ENCODE measurements at places on chromosomes 2 and 18.
A peak's percentile ranks its signal among the peaks of the same experiment; 100 is the strongest.

- DNase-seq: peak; percentile 78
Measured at GRCh38 chr2:37344453-37345361, at the start of gene QPCT. TSS of gene QPCT (plus strand) at chr2:37344630. CDS start at chr2:37344732, 102 bp downstream.

DNA sequence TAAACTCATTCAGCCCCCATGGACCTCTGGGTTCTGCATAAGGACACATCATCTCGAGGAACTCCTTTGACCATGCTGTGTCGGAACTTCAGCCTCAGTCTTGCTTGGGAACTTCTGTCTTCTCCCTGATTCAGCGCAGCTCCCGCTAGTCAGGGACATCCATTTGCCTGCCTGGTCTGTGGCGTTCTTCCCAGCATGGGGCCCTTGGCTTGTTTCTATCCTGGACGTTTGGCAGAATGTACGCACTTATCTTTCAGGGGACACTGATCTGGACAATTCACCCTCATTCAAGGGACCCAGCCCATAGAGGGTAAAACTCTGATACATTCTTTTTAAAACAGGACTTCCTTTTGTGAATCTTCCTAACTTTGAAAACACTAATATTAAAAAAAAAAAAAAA is 75.8 kb upstream of the WIPF1 start:
- DNase-seq: no peak

DNA sequence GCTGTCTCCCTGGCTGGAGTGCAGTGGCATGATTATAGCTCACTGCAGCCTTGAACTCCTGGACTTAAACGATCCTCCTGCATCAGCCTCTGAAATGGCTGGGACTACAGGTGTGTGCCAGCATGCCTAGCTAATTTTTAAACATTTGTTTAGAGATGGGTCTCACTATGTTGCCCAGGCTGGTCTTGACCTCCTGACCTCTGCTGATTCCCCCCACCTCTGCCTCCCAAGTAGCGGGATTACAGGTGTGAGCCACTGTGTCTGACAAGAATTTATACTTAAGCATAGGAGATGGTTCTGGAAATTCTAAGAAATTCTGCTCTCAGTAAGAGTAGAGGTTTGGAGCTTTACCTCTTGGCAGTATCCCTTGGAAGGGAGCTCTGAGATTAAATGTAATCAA is 18.2 kb downstream of the MTHFD2 start:
- DNase-seq: no peak

DNA sequence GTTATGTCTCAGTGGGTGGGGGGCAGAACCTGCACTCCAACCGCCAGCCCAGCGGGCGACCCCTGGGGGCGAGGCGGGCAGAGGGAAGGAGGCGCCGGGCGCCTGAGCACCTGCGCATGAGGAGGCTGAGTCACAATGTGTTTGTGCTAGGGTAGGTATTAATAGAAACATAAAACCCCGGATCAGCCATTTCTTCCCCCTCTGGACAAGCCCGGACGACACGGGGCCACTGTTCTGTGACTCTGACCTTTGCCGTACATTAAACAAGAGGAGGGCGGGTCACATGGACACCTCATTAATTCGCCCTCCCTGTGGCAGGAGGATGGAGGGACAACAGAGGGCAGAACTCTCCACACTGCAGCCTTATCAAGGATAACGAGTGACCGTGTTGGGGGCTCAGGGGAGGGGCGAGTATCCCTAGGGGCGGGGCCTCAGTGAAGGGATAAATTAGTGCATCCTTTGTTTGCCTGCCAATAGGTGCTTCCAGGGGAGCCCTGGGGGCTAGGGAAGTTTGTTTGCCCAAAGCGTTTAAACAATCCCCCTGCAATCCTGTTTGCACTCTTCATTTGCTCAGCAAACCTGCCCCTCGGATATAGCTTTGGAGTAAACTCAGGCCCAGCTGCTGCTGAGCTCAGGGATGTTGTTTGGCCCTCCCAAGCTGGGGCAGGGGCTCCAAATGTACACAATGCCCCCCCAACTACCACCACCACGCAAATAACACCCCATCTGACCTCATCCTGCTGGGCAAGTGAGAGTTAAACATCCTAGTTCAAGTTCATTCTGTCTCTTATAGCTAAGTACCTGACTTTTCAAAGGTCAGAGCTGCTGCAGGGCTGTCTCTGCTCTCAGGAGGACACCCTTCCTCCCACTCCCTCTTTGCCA is 171.2 kb upstream of the GLI2 start:
- no peak for DNase-seq

GRCh38 chr2:102337012-102337411 is 18.6 kb upstream of the IL18R1 start:
- DNase-seq: no peak

DNA sequence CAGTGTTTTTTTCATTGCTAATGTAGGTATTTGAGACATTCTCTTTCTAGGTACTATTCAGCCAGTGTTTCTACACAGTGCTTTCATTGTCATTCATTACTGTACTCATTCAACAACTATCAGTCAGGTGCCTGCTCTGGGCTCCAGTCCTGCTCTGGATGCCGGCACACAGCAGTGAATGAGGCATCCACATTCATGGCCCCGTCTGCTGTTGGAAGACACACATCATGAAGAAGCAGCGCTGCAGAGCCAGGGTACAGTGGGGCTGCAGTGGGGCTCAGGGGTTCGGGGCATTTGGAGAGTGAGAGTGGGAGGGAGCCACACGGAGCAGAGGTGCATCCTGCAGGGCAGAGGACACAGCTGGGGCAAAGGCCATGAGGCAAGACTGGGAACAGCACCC is 737.2 kb upstream of the RAB6C start:
- no peak for DNase-seq

GRCh38 chr2:176566961-176567360 is 297.7 kb downstream of the MTX2 start:
- no peak for DNase-seq

DNA sequence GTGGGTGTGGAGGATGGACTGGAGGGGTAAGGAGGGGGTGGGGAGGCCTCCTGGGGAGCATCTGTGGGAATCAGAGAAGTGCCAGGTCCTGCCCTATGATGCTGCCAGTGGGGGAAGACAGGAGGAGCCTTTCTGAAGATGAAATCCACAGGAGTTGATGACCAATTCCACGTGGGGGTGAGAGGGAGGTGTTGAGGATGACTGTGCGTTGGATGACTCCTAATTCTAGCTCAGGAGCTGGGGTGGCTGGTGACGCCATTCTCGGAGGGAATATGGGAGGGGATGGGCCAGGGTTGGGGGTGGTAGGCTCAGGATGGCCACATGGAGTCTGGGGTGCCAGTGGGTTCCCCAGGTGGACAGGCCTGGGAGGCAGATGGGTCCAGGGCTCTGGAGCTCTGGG is 32.3 kb downstream of the EMX1 start:
- no peak for DNase-seq

- DNase-seq: no peak
Measured at GRCh38 chr2:108993095-108993937, 4.3 kb upstream of the EDAR start.

DNA sequence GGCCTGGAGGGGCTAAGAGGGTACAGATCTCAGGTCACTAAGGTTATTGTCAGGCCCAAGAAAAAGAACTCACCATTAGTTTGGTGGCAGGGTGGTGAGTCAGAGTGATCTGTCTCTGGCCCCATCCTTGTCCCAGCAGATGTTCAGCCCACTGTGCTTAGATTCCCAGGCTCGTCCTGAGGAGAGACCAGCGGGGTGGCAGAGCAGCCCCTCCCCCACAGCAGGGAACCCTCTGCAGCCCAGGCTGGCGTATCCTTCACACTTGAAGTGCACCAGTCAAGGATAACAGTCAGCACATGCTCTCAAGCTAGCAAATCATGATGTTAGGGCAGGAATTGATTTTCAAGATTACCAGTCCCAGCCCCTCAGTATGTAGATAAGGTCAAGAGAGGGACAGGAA is 43.1 kb downstream of the TMEM185B start:
- DNase-seq: no peak

GRCh38 chr18:63322908-63323634 is 3.5 kb upstream of the BCL2 start:
- DNase-seq: peak; percentile 70

DNA sequence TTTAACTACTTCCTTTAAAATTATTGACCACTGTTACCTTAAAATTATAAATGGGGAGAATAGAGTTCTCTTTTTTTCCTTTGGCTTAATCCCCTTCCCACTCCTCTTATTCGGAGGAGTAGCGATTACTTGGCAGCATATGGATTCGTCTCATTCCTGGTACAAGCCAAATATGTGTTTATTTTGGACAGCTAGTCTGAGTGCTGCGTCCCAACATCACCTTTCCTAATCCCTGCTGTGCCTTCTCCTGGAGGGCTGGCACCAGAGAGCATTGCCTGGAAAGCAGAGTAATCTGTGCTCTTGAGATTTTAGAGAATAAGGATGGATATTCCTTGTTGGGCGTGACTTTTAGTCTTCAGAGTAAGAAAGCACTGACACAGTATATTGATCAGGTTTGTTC is 185.6 kb downstream of the AGAP1 start:
- no peak for DNase-seq

DNA sequence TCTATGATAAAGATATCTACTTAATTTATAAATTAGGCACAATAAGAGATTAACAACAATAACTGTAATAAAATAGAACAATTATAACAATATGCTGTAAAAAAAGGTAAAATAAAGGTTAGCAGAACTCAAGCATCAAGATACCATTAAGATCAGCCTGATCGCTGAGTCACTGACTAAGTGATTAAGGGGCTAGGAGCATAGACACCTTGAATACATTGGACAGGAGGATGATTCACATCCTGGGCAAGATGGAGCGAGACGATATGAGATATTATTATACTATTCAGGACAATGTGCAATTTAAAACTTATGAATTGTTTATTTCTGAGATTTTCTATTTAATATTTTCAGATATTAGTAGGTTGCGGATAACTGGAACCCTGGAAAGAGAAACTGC is 1277.8 kb upstream of the ZEB2 start:
- no peak for DNase-seq

Measured in CD4-positive, alpha-beta T cell treated with Interleukin-15 for 4 hours (primary cell).